ENCODE measurements at places on chromosomes 16 and 17. TPM values are rescaled to one million over a fixed set of nuclear protein-coding genes. Genes with fewer than 3 reads are reported as not detected.

PRSS36 gene
- total RNA-seq = 0.24 TPM

KRTAP17-1 gene
- total RNA-seq = not detected

FMNL1 gene
- total RNA-seq = 331 TPM

NUBP1 gene
- total RNA-seq = 26.5 TPM

ABCC12 gene
- total RNA-seq = not detected

SNAI3 gene
- total RNA-seq = 5.5 TPM

All from activated CD4-positive, alpha-beta memory T cell treated with anti-CD3 and anti-CD28 coated beads for 36 hours (primary cell).